ENCODE measurements at places on chromosomes 4 and X. TPM values are rescaled to one million over a fixed set of nuclear protein-coding genes. Genes with fewer than 3 reads are reported as not detected.
A peak's percentile ranks its signal among the peaks of the same experiment; 100 is the strongest.

GRCh38 chrX:22365460-22365859, 92.7 kb downstream of the CBLL2 start:
- no peaks in the 10 kb centered on the region for H3K27me3 ChIP-seq
- H3K27ac ChIP-seq, result no peak overlapping the region
- no peak for DNase-seq
- no peaks in the 10 kb centered on the region for H3K36me3 ChIP-seq

GRCh38 chr4:40186665-40187014, 10.2 kb upstream of the RHOH start:
- no peaks in the 10 kb centered on the region for H3K4me1 ChIP-seq
- no peak overlapping the region for H3K27ac ChIP-seq
- H3K36me3 ChIP-seq, result no peaks in the 10 kb centered on the region
- DNase-seq, result no peak
- no peaks in the 10 kb centered on the region for H3K27me3 ChIP-seq

The LPAR4 gene
- 0.98 TPM for total RNA-seq

GRCh38 chrX:20487227-20487626, 220.5 kb upstream of the RPS6KA3 start:
- no peaks in the 10 kb centered on the region for H3K4me1 ChIP-seq
- H3K36me3 ChIP-seq, result no peaks in the 10 kb centered on the region
- no peaks in the 10 kb centered on the region for H3K27me3 ChIP-seq
- no peak overlapping the region for H3K4me3 ChIP-seq
- DNase-seq, result no peak

The TMEM255A gene
- total RNA-seq, result 5.6 TPM

DNA sequence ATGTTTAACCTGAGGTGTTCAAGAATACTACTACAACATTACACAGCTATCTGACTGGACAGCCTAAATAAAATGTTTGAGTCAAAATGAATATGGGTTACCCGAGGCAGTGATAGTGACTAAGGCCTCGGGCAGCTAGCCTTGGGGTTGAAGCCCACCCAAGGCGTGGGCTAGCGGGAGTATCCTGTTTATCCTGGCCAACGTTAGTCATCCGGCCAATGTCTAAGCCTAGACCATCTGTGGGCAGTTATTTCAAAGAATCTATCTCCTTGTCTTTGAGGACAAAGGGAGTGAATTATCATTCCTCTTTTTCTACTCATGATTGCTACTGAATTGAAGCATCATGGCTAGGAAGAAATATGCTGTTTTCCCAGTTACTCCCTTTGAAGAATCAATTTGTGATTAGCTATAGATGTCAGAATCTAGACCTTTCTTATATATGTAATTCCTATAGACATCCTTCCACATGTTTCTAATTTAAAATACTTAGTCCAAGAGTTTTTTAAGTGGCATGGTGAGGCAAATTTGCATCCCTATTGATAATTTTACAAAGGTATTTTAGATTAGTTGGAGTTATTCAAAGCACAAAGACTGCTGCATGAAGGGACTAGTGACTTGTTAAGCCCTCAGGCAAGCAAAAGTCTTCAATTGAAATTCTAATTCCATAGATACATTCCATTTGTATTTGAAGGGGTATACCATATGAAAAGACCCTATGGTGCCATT, 6.0 kb upstream of the PDGFC start:
- H3K4me3 ChIP-seq, result no peak overlapping the region
- no peak overlapping the region for H3K27ac ChIP-seq
- H3K36me3 ChIP-seq, result no peaks in the 10 kb centered on the region
- H3K4me1 ChIP-seq, result no peaks in the 10 kb centered on the region
- H3K27me3 ChIP-seq, result no peaks in the 10 kb centered on the region
- DNase-seq, result no peak

GRCh38 chrX:80513625-80514024, 93.4 kb downstream of the TENT5D start:
- H3K27me3 ChIP-seq, result no peaks in the 10 kb centered on the region
- DNase-seq, result no peak
- no peaks in the 10 kb centered on the region for H3K36me3 ChIP-seq

DNA sequence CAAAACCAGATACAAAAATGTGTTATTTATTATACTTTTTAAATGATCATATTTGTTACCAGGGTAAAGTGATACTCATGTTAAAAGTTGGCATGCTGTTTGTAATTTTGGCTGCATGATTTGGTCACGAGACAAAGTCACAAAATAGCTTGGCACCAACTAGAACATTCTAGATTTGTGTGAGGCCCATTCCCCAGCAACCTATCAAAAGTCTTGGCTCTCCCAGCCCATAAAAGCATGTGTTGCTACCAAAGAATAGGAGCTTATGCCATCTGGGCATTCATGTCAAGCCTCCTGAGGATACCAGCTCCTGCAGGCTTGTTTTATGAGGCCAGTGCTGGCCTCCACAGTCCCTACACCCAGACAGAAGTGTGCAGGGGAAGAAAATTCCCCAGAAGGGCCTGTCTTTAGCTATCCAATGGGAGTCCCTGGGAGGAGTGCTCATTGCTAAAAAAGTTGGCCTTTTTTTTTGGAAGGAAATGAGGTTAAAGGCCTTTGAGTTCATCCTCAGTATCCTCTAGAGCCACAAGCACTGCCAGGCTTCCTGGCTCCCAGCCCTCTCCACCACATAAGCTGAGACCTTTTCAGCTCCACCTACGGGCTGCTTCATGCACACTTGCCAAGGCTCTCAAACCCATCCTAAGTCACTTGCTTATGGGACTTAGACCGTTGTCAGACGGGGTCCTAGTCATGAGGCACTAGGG, 211.9 kb upstream of the EOLA2 start:
- no peaks in the 10 kb centered on the region for H3K4me1 ChIP-seq
- no peak overlapping the region for H3K27ac ChIP-seq
- H3K27me3 ChIP-seq, result no peaks in the 10 kb centered on the region

DNA sequence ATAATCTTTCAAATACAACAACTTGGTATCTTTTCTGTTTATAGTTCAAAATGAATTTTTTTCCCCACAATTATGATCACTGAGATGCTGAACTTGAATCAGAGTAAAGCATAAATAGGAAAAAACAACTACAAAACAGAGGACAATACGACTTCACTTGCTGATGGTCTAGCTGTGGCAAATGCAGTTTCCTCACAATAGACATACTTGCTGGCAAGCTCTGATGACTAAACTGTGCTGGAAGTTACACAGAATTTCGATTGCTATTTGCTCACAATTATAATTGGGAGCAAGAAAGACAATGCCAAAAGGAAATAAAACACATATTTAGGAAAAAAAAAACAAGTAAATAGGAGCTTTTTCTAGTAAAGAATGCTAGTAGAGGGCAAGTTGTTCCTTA, 14.7 kb downstream of the VEGFC start:
- no peak overlapping the region for H3K4me3 ChIP-seq
- no peaks in the 10 kb centered on the region for H3K36me3 ChIP-seq
- no peak overlapping the region for H3K27ac ChIP-seq
- DNase-seq, result no peak

The CFAP99 gene
- total RNA-seq, result 2.0 TPM

DNA sequence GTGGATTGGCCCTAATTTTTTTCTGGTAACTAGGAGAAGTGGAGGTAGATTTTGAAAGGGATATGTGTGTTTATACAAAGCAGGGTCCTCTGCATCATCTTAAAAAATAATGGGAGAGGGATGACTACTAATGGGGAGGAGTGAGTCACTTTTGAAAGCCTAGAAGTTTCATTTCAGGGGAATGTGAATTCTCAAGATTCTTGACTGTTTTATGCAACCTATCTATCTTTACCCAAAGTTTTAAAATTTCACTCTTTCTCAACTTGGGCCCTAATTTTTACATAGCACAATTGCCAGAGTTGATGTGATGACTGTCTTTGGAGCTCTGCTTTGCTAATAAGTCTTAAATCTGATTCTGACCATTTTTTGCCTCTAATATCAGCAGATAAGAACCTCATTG, 445.2 kb downstream of the GRXCR1 start:
- H3K4me3 ChIP-seq, result no peak overlapping the region
- H3K27me3 ChIP-seq, result no peaks in the 10 kb centered on the region
- no peaks in the 10 kb centered on the region for H3K36me3 ChIP-seq

The MTNR1A gene
- not detected for total RNA-seq

The HSFX4 gene
- not detected for total RNA-seq

DNA sequence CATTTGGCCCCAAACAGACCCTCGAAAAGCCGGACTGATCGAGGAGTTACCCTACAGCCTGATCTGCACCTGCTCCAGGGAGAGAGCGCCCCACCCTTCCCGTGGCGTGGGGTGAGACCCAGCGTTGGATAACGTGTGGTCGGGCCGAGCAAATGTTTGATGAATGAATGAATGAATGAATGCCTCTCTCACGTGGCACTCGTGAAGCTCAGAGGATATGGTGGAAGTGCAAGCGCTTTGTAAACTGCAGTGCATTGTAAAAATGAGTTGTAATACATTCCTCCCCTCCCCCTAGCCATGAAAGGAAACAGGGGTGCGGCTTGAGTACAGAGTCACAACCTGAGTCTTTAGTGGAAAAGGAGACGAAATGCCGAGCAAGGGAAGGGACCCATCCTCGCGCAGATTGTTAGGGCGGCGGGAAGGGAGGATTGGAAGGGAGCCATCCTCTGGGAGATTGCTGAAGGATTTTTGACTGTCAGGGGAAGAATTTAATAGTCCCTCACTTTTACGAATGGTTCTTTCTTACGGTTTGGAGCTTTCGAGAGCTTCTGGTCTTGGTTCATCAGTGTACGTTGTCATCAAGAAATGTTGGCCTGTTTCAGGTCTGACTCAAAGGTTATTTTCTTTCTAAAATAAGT, 772 bp upstream of the FBXW7 start:
- peak overlapping the region; percentile 95 for H3K27ac ChIP-seq
- H3K4me1 ChIP-seq, result no peaks in the 10 kb centered on the region
- peak overlapping the region; percentile 84 for H3K4me3 ChIP-seq
- H3K27me3 ChIP-seq, result no peaks in the 10 kb centered on the region
- DNase-seq, result no peak
- no peaks in the 10 kb centered on the region for H3K36me3 ChIP-seq

DNA sequence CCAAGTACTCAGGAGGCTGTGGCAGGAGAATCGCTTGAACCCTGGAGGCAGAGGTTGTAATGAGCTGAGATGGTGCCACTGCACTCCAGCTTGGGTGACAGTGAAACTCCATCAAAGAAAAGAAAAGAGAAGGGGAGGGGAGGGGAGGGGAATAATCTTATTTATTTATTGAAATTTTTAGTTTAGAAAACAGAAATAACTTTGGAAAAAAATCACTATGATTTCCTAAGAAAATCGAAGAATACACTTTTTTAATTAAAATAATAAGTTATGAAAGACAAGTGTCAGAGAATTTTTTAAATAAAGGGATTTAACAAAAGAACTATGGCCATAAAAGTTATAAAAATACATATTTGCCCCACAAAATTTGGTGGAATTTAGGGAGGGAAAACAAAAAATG, 836.9 kb upstream of the HS3ST1 start:
- H3K36me3 ChIP-seq, result no peaks in the 10 kb centered on the region
- H3K27ac ChIP-seq, result no peak overlapping the region
- H3K4me3 ChIP-seq, result no peak overlapping the region
- no peak for DNase-seq

Data from breast epithelium (tissue), 4 donors.